ENCODE measurements at places on chromosomes 7 and 10. TPM values are rescaled to one million over a fixed set of nuclear protein-coding genes. Genes with fewer than 3 reads are reported as not detected.

DNA sequence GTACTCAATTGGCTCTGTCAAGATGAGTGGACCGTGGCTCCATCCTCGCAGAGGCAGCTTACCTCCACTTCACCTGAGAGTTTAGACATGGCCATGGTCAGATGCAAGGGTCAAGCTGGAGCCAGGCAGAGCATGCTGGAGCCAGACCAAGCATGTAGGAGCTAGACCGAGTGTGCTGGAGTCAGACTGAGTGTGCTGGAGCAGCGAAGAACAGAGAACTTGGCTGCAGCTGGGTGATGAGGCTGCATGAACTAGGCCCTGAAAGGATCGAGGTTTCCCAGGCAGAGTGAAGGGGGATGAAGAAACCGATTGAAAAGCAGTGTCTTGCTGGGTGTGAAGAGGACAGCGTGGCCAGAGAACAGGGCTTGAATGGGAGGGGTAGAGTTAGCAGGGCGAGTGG, 86.1 kb downstream of the MKI67 start:
- no peak for DNase-seq

DNA sequence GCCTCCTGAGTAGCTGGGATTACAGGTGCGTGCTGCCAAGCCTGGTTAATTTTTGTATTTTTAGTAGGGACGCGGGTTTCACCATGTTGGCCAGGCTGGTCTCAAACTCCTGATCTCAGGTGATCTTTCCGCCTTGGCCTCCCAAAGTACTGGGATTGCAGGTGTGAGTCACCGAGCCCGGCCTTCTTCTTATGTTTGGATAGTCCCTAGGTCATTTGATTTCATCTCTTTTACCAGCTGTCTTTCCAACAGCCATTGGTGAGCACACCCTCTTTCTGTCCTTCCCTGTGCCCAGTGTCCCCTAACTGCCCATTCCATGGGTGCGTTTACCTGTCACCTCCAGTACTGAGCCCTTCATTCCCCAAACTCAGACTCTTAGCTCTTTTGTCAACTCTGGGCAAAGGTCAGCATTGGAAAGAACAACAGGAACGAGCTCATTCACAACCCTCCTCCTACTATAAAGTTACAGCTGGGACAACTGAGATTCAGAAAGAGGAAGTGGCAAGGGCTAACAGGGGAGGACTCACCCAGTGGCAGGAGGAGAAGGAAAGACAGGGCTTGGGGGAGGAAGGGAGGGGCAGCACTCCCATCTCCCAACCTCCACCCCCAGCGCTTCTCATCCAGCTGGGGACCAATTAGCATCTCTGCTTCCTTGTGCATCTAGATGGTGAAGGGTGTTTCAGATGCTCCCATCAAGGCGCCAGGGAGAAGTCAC, 5.6 kb downstream of the SSC4D start:
- no peak for DNase-seq

DNA sequence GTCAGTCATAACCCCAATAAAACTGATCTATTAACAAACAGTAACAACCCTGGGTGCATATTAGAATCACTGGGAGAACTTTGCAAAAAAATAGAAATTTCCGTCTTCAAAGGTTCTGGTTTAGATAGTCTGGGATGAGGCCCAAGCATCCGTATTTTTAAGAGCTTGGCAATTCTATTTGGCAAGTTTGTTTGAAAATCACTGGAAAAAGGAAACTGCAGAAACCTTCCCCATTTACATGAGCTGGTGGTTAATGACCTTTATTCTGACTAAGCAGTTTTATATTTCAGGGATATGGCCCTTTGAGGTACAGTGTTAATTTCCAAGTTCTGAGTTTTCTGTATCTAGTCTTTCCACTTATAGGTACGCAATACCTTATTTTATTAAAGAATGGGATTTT, 115.8 kb upstream of the PRR15 start:
- no peak for DNase-seq

DNA sequence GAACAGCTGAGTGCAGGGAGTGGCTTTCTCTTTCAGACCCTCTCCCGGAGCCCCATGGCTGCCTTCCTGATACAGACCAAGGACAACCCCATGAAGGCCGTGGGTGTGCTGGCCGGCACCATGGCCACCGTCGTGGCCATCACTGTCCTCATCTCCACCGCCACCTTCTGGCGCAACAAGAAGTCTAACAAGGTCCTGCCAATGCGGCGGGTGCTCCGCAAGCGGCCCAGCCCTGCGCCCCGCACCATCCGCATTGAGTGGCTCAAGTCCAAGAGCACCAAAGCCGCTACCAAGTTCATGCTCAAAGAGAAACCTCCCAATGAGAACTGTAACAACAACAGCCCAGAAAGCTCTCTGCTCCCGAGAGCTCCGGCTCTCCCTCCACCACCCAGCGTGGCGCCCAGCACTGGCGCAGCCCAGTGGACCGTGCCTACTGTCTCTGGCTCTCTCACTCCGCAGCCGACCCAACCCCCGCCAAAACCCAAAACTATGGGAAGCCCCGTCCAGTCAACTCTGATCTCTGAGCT, 11.2 kb downstream of the LRIT2 start:
- no peak for DNase-seq

GRCh38 chr10:85318809-85319807, 990.7 kb downstream of the CCSER2 start:
- no peak for DNase-seq

DNA sequence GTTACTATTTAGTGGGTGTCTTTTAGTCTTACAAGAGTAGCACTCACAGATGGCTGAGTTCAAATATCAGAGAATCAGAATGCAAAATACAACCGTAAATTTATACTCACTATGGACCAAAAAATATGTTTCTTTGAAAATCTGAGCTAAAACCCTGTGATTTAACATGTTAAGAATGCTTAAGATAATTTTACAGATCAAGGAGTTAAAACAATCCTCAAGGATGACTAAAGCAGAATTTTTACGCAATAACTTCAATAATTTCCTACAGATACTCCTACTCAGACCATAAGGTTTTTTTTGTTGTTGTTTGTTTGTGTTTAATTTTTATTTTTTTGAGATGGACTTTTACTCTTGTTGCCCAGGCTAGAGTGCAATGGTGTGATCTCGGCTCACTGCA, 47.9 kb upstream of the CCDC6 start:
- no peak for DNase-seq

- DNase-seq, result no peak
Measured at GRCh38 chr10:78729366-78729765, 339.4 kb upstream of the ZMIZ1 start.

- DNase-seq, result no peak
Measured at GRCh38 chr7:12013983-12014382, 182.0 kb upstream of the THSD7A start.

- no peak for DNase-seq
Measured at GRCh38 chr7:116902867-116903266, 40.5 kb downstream of the CAPZA2 start.

DNA sequence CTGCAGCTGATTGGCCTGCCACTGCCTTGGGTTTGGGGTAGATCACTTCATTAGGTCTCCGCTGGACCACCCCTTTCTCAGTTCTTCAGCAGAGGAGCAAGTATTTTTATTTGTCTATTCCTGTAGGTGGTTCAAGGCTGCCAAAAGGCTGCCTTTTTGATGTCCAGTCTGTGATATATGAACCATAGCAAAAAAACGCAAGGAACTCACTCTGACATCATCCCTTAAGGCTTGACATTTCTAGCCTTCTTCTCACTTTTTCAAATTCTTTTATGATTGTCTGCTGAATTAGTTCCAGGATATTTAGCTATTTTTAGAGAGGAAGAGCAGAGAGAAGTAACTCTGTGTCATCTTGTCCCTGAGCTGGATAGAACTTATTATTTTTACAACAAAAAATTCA, 269.2 kb downstream of the BAMBI start:
- no peak for DNase-seq

DNA sequence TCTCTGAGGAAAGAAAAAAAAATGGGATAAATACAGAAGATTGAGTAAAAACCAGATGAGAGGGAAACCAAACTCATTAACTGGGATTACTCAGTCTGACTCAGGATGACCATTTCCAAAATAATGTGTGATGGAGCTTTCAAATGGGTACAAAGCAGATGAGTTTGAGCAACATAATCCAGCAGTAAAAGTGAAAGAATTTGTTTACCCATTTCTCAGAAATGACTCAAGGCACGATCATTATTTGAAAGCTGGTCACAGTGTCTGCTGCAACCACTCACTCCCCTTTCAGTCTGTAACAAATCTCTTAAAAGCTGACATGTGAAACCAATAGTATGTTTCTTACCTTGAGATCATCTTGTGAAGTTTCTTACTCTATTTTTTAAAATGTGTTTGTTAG, 104.7 kb upstream of the KLF14 start:
- no peak for DNase-seq

- no peak for DNase-seq
Measured at GRCh38 chr7:120060875-120061274, 212.1 kb upstream of the KCND2 start.

DNA sequence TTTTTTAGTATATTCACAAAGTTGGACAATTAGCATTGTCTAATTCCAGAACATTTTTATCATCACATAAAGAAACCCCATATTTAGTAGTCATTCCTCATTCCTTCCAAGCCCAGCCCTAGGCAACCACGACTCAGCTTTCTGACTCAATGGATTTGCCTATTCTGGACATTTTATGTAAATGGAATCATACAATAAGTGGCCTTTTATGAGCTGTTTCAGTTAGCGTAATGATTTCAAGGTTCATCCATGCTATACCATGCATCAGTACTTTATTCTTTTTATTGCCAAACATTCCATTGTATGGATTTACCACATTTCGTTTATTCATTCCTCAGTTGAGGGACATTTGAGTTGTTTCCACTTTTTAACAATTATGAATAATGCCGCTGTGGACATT, 249.2 kb downstream of the DYNC1I1 start:
- no peak for DNase-seq

GRCh38 chr10:48554656-48555055, 50.2 kb downstream of the ARHGAP22 start:
- no peak for DNase-seq

DNA sequence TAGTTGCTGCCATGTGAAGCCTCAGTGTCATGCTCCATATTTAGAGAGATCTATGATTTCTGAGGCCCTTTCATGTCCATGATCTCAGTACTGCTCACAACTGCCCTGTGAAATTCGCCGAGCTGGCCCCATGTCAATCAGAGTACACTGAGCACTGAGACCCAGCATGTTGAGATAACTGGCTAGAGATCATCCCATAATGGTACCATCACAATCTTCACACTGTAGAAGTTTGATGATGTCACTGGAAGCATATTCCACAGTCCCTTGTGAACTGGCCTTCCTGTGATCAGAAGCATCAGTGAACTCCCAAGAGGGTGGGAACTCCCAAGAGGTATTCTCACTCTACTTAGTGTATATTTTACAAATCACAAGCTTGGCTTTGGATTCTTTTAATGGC, 116.0 kb downstream of the EGFR start:
- no peak for DNase-seq

GRCh38 chr10:5592070-5592469, 67.3 kb downstream of the CALML3 start:
- no peak for DNase-seq

GRCh38 chr10:113846036-113846435, 7.8 kb downstream of the DCLRE1A start:
- no peak for DNase-seq

GRCh38 chr7:91811236-91811635, 69.3 kb downstream of the MTERF1 start:
- DNase-seq, result no peak

- DNase-seq, result peak; percentile 8
Measured at GRCh38 chr7:140857048-140857447, 67.7 kb downstream of the BRAF start.

DNA sequence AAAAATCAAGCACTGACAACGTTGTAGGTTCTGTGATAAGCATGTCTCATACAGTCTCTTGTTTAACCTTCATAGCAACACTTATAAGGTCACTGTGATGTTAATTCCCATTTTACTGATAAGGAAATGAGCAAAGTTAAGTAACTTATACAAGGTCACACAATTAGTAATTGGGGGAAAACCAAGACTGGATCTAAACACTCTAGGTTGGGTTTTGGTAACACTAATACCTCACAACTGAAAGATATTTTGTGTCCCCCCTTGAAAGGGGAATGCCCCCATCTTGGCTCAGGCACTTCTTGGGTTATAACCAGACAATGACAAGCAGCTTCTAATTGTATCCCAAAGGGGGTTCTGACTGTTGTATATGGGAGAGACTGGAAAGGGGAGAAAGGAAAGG, 36.0 kb upstream of the ABCB4 start:
- no peak for DNase-seq

DNA sequence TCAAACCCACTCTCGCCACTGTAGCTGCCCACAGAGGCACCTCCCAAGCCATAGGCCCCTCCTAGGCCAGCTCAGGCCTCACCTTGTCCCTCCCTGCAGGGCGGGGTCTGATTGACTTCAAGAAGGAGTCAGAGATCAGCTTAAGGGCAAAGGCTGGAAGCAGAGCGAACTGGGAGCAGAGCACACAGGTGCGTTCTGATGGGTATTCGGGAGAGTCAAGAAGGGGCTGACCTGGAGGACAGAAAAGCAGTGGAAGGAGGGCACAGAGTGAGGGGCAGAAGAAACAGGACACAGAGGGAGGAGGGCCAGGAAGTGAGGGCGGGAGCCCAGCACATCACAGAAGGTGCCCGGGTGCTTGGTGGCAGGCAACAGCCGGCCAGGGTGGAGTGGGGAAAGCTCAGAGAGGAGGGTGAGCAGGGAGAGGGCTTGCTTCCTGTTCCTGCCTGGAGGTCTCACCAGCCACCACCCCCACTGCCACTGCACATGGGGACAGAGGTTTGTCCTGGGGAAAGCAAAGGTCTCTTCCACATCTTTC, at the start of gene AOC1:
TSS of gene AOC1 (plus strand) at position 147 of the 535 bp plus-strand sequence. CDS start 3,954 bp downstream, outside the sequence.
- peak; percentile 91 for DNase-seq

- no peak for DNase-seq
Measured at GRCh38 chr10:100569687-100570481, 34.1 kb downstream of the HIF1AN start.

SLC13A1 gene
- polyA plus RNA-seq, result 0.22 TPM

POT1 gene
- 3.1 TPM for polyA plus RNA-seq

PIP gene
- not detected for polyA plus RNA-seq

FAM24B gene
- polyA plus RNA-seq, result not detected

PRLHR gene
- polyA plus RNA-seq, result 0.15 TPM

STAMBPL1 gene
- 8.6 TPM for polyA plus RNA-seq

ANKRD61 gene
- polyA plus RNA-seq, result 2.6 TPM

NPFFR1 gene
- 0.06 TPM for polyA plus RNA-seq

KNDC1 gene
- not detected for polyA plus RNA-seq

TUBAL3 gene
- 44.3 TPM for polyA plus RNA-seq
